ENCODE measurements at places on chromosomes 2 and 18. TPM values are rescaled to one million over a fixed set of nuclear protein-coding genes. Genes with fewer than 3 reads are reported as not detected.

DNA sequence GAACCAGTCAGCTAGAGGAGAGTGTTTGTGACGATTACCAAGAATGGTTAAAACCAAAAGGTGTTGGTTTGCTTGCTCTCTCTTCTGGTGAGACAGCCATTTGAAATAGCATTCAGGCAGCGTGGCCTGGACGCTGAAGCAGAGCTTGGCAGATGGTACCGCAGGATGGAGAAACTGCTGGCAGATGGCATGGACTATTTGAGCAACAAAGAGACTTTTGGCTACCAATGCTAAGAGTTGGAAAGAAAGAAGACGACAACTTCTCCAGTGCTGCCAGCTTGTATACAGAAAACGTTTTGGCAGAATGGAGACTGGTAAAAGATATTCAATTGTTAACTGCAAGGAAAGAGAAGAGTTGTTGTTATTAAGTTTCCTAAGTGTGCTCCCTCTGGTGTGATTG, 315.0 kb downstream of the PARD3B start:
- H3K27me3 ChIP-seq, result peaks cover 15% of the 10 kb centered on the region
- H3K36me3 ChIP-seq, result no peaks in the 10 kb centered on the region
- no peak overlapping the region for H3K4me3 ChIP-seq

GRCh38 chr2:205758051-205758450, 75.8 kb downstream of the NRP2 start:
- no peaks in the 10 kb centered on the region for H3K36me3 ChIP-seq
- H3K27me3 ChIP-seq, result peaks cover 25% of the 10 kb centered on the region
- no peaks in the 10 kb centered on the region for H3K4me1 ChIP-seq
- H3K27ac ChIP-seq, result no peak overlapping the region
- no peak for DNase-seq
- no peak overlapping the region for H3K4me3 ChIP-seq

GRCh38 chr2:130261099-130261498, 62.9 kb upstream of the TUBA3E start:
- H3K36me3 ChIP-seq, result no peaks in the 10 kb centered on the region
- H3K4me1 ChIP-seq, result no peaks in the 10 kb centered on the region
- peaks cover 20% of the 10 kb centered on the region for H3K27me3 ChIP-seq
- no peak for DNase-seq
- no peak overlapping the region for H3K27ac ChIP-seq

DNA sequence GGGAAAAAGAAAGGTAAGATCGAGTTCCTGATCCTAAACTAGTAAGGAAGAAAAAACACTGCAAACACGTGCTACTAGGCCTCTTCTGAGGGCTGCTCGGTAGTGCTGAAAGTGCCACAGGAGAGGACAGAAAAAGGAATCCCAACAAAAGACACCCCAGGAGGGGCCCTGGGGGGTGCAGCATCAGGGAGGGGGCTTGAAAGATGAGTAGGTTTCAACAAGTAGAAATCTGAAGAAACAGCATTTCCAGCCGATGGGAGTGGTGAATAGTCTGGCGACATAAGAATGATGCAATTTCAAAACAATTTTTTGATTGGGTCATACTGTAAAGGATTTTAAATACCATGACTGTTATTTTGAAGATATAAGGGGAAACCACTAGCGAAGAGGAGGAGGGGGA, 98.6 kb downstream of the NOL10 start:
- no peaks in the 10 kb centered on the region for H3K27me3 ChIP-seq
- H3K4me3 ChIP-seq, result no peak overlapping the region
- H3K36me3 ChIP-seq, result peaks cover 22% of the 10 kb centered on the region
- no peaks in the 10 kb centered on the region for H3K4me1 ChIP-seq

DNA sequence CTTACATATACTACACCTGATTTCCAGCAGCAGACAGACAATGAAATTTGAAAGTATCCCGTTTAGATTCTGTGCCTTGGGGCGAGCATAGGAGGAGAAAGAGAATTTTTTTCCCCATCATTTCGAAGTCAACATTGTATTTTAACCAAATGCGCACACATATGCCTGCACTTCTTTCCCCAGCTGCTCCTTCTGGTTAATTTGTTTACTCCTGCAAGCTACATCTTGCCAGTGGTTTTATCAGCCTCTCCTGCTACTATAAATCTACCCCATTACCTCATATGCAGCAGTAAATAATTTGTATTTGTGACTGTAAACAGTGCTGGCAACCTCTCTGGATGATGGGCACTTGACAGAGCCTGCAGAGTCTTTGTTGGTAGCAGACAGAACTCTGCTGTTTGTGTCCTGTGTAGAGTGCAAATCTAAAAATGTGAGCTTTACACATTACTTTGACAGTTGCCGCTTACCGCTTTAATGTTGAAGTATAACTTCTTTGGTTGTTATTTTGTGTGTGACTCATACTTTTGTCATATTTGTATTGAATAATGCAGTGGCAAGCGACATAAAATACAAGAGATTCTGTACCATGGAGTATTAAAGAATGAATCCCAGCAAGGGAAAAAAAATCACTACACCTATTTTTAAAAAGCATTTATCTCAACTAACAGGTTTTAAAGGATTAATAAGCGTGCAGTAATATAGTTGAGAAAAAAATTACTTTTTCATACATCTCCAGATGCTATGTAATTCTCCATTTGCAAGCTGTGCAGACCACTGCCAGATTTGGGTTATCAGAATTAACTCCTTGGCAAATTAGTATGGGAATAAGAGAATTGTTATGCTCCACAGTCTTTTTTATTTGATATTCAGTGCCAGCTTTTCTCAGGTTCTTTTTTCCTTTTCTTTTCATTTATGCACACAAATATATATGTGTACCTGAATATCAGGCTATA, 536.8 kb downstream of the XIRP2 start:
- no peaks in the 10 kb centered on the region for H3K36me3 ChIP-seq
- no peaks in the 10 kb centered on the region for H3K27me3 ChIP-seq
- no peaks in the 10 kb centered on the region for H3K4me1 ChIP-seq
- H3K27ac ChIP-seq, result no peak overlapping the region
- DNase-seq, result no peak

DNA sequence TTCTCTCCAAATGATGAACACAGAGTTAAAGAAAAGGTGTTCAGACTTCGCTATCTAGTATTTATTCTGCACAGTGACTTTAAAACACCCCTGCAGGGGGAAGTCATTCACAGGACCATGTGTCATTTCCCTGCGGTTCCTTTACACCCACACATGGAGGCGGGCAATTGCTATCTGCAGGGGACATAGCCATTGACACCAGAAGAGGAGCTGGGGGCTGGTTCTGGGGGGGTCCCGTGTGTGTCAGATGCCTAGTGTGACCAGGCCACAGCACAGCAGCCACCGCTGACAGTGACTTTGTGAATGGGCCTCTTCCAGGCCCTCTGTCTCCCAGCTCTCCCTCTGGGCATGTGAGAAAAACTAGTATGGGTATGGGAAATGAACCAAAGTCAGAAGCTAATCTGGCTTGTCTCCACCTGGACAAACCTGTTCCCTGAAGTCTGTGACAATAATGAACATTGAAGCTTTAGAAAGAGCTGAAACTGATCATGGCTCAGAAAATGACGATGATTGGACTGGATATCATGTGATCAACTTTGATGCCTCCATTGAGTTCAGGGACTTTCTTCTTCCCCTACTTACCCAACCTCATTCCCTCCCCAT, 7.5 kb upstream of the GBX2 start:
- peaks cover 69% of the 10 kb centered on the region for H3K27me3 ChIP-seq
- no peak overlapping the region for H3K4me3 ChIP-seq
- H3K27ac ChIP-seq, result no peak overlapping the region
- H3K4me1 ChIP-seq, result peaks cover 2% of the 10 kb centered on the region

DNA sequence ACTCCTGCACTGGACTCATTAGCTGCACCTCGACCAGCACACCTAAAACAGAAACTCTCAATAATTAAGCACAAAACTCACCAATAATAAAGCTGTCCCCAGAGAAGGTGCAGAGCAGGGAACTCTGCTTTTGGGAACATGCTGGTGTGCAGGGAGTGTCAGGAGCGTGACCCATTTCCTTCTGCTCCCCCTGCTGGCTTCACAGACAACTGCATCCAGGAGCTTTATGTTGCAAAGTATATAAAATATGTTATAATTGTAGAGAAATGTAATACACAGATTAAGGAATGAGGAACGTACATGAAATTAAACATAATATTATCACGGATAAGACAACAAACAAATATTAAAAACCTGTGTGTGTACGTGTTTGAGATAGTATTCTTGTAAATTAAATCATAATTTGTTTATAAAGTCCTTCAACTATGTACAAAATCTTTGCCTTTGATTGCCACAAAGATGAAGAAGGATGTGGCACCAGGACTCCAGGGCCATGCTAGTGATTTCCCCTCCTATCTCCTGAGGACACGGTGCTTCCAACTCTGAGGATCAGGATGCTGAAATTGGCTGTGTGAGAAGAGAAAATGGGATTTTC, 68.6 kb upstream of the MAL start:
- no peaks in the 10 kb centered on the region for H3K4me1 ChIP-seq
- peak; percentile 38 for DNase-seq
- H3K27me3 ChIP-seq, result peaks cover 37% of the 10 kb centered on the region
- H3K27ac ChIP-seq, result no peak overlapping the region
- H3K36me3 ChIP-seq, result no peaks in the 10 kb centered on the region

DNA sequence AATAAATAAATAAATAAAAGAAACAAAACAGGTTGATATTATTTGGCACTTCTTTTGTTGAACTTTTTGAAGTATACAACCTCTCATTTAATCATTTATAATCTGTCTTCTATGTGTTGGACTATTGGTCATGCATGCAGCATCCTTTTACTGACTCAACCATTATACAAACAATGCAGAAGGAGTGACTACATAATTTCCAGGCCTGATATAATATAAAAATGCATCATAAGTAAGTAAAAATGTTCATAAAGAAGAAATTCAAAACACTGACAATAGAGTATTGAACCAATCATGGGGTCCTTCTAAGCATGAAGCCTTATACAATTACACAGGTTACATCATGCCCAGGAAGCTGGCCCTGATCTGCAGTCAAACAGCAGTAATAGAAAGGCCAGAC, 141.5 kb upstream of the FN1 start:
- DNase-seq, result no peak
- H3K27me3 ChIP-seq, result no peaks in the 10 kb centered on the region
- H3K4me1 ChIP-seq, result no peaks in the 10 kb centered on the region
- no peak overlapping the region for H3K27ac ChIP-seq
- H3K4me3 ChIP-seq, result no peak overlapping the region

- H3K36me3 ChIP-seq, result no peaks in the 10 kb centered on the region
- no peaks in the 10 kb centered on the region for H3K4me1 ChIP-seq
- DNase-seq, result no peak
- no peak overlapping the region for H3K27ac ChIP-seq
Observed at GRCh38 chr18:31065036-31065773, 22.7 kb upstream of the DSC3 start.

DNA sequence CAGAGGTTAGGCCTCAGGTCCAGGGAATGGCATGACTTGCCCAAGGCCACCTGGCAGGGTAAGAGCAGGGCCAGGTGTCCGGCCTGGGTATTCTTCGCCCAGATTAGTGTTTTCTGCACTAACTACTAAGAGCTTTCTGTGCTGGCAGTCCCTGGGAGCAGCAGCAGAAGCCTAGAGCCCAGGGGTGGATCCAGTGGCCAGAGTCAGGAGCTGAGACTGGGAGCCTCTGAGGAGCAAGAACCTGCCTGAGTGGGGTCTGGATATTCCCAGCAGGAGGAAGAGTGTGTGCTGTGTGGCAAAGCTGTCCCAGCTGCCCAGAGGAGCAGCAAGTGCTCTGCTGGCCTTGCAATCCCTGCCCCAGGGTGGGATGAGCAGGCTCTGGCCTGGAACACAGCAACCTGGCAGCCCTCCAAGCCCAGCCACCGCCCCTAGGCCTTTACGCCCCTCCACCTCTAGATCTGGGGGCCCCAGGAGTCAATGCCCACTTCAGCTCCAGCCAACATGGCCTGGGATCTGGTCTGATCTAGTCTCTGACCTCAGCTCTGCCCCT, 30.7 kb upstream of the GPAT2 start:
- H3K36me3 ChIP-seq, result no peaks in the 10 kb centered on the region
- no peak overlapping the region for H3K4me3 ChIP-seq
- H3K4me1 ChIP-seq, result peaks cover 6% of the 10 kb centered on the region
- H3K27ac ChIP-seq, result no peak overlapping the region

DNA sequence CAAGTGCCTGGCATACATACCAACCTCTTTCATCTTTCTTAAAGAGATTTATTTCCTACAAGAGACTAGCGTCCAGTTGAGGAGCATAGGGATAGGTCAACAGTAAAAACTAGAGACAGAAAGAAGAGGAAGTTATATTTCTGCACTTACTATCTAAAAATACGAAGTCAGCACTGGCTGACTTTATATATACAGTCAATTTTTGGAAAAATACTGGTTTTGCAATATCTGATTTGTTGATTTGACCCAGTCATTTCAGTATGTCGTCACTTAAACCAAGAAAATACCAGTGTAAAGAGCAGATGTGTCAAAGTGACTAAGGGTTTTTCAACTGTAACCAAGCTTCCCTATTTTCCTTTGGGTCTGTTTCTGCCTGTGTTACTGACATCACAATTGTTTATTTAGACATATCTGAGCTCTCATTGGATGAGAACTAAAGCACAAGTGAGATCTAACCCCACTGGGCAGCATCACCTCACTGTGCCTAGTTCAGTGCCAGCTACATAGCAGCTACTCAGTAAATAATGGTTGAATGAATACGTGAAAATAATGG, 23.0 kb downstream of the CYTIP start:
- H3K27ac ChIP-seq, result peak overlapping the region; percentile 88
- peaks cover 81% of the 10 kb centered on the region for H3K36me3 ChIP-seq
- peaks cover 77% of the 10 kb centered on the region for H3K4me1 ChIP-seq
- no peaks in the 10 kb centered on the region for H3K27me3 ChIP-seq

GRCh38 chr2:30958918-30959265, 151.6 kb upstream of the CAPN13 start:
- DNase-seq, result no peak
- H3K27me3 ChIP-seq, result no peaks in the 10 kb centered on the region
- no peak overlapping the region for H3K4me3 ChIP-seq
- H3K27ac ChIP-seq, result no peak overlapping the region
- H3K36me3 ChIP-seq, result no peaks in the 10 kb centered on the region
- no peaks in the 10 kb centered on the region for H3K4me1 ChIP-seq

DNA sequence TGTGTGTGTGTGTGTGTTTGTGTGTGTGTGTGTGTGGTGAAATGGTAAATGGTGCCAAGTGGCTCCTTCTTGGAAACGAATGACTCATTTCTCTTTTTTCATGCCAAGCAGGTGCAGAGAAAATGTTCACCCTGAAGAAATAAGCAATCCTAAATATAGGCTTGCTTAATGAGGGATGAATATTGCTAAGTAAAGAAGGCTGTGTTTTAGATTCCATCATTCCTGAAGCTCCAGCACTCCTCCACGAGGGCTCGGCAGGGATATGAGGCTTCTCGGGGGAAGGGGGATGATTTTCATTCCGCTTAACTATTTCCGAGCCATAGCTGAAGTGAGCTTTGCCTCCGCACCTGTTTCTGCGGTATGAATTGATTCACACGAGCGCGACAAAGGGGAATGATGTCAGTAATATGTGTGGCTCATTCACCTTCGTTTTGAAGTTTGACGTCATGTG, 72.9 kb downstream of the TSN start:
- H3K27me3 ChIP-seq, result peaks cover 5% of the 10 kb centered on the region
- no peak overlapping the region for H3K27ac ChIP-seq
- H3K4me1 ChIP-seq, result no peaks in the 10 kb centered on the region
- DNase-seq, result no peak
- H3K4me3 ChIP-seq, result no peak overlapping the region
- H3K36me3 ChIP-seq, result no peaks in the 10 kb centered on the region

- H3K27ac ChIP-seq, result no peak overlapping the region
- H3K27me3 ChIP-seq, result no peaks in the 10 kb centered on the region
Observed at GRCh38 chr2:127645026-127645394, 943 bp upstream of the GPR17 start.

The UGT1A5 gene
- not detected for total RNA-seq

The SLC4A3 gene
- total RNA-seq, result not detected

The PARD3B gene
- 0.53 TPM for total RNA-seq

The FAM237A gene
- not detected for total RNA-seq

The ANKRD62 gene
- total RNA-seq, result not detected

The MAP3K20 gene
- 15.2 TPM for total RNA-seq

The DES gene
- total RNA-seq, result not detected

The MYO7B gene
- 0.18 TPM for total RNA-seq

The KCNG2 gene
- not detected for total RNA-seq

The CRYGC gene
- total RNA-seq, result not detected

All from activated CD4-positive, alpha-beta memory T cell treated with anti-CD3 and anti-CD28 coated beads, Interleukin-2, amount 10 ng/mL, durations not matched to agents 7 days and 5 days (primary cell).